Psoas muscle (tissue), 8 donors: ENCODE measurements at places on chromosomes 2 and 18. TPM values are rescaled to one million over a fixed set of nuclear protein-coding genes. Genes with fewer than 3 reads are reported as not detected.

Gene TACR1
- 0.15 TPM for total RNA-seq

DNA sequence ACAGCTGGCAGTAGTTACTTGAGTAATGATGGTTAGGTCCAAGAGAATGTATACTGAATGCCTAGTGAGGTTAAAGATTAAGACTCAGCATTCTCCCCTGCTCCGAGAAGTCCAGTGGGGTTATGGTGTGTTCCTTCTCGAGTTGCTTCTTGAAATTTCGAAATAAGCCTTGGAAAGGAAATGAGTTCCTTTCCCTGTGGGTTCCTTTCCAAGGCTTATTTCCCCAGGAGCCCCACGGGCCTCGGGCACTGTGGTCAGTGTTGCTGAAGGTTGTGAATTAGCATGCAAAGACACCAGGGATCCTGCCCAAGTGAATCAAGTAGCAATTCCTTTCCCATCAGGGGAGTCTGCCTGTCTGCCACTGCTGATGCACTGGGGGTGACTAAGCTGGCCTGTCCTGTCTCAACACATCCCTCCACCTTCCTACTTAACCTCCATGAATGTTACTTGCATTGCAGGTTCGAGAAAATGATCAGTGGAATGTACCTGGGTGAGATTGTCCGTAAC is 53.6 kb downstream of the HK2 start:
- no peak for DNase-seq

GRCh38 chr2:134080386-134081089 is 173.3 kb upstream of the MGAT5 start:
- no peak for DNase-seq

DNA sequence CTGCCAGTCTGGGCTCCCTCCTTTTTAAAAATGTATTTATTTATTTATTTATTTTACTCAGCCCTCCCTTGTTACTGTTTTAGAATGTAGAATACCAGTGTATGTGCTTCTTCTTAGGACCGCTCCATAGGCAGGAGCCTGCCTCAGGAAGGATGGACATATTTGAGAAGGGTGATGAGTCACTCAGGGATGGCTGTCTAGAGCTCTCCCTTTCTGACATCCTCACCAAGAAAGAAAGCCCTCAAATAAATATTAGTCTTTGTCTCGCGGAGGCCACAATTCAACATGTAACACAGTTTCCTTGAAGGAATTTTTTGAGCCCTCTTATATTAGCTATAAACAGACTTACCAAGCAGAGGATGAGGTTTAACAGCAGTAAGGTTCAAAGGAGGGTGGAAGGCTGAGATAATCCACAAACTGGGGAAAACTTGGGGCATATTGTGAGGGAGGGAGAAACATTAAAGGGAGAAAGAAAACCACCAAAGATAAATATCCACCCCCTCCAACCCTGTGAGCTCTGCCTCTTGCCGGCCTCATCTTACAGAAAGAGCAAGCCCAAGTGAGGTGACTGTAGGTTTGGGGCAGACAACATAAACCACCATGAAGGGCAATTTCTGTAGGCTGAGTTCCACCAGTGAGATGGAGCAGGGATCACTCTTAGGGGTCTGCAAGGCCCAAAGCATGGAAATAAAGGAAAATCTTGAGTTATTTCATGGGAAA is 163.4 kb downstream of the LRRTM1 start:
- DNase-seq, result no peak

DNA sequence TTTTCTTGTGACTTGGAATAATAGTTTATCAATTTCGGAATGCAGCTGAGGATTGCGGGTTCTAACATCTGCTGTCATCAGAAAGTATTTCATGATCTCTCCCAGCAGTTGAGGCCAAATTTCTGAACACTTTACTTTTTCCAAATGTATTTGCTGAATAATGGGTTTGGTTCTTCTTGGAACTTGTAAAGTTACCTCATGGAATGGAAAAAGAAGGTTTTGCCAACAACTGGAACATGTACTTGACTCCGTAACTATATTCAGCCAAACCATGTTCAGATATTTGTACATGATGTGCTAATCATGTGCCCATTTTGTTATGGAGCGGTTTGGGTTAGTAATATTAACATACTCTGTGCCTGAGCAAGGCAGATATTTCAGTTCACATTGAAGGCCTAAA is 119.6 kb downstream of the LCLAT1 start:
- DNase-seq, result no peak

DNA sequence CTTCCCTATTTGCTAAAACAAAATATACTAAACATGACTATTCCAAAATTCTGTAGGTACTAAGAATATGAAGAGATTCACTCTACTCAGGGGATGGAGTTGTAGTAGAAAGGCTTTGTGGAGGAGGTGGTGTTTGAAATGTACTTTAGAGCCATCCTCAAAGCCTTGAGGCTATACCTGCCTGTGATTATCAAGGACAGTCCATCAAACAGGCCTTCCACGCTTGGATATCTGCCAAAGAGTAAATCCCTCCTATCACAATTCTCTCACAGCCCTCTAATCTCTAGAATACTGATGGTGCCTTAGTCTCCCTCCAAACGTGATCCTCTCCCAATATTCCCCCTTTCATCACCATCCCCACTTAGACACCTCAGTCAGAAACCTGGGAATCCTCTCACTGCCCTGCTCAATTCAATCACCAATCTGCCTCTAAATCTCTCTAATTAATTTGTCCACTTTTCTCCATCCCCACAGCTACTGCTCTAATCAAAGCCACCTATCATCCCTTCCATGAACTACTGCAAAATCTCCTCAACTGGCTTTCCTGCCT is 13.1 kb downstream of the SOS1 start:
- DNase-seq, result no peak

Gene UPP2
- not detected for total RNA-seq

GRCh38 chr2:129604560-129604959 is 374.9 kb upstream of the RAB6C start:
- DNase-seq, result no peak

DNA sequence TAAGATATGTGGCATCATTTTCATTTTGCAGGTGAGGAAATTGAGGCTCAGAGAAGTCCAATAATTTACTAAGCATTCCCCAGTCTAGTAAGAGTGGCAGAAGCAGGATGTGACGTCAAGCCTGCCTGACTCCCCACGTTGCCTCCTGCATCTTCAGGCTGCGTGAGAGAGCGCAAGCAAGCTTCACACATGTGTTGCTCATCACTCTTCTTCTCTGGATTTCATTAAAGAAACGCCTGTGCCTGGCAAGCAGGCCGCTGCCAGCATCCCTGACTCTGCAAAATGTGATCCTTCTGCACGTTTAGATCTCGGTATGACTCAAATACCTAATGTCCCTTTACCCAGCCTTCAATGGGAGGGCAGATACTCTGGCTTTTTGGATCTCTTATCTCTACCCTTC is 96.8 kb downstream of the PRKCE start:
- DNase-seq, result no peak

- no peak for DNase-seq
These were observed 104.3 kb upstream of the ST6GAL2 start for GRCh38 chr2:106990297-106990696.

- DNase-seq, result no peak
These were observed 4.9 kb upstream of the WNT10A start for GRCh38 chr2:218875692-218876246.

Gene IL1RL1
- total RNA-seq, result 2.9 TPM

Gene ANO7
- 0.36 TPM for total RNA-seq

Gene PROKR1
- not detected for total RNA-seq

Gene SKA1
- 0.11 TPM for total RNA-seq

DNA sequence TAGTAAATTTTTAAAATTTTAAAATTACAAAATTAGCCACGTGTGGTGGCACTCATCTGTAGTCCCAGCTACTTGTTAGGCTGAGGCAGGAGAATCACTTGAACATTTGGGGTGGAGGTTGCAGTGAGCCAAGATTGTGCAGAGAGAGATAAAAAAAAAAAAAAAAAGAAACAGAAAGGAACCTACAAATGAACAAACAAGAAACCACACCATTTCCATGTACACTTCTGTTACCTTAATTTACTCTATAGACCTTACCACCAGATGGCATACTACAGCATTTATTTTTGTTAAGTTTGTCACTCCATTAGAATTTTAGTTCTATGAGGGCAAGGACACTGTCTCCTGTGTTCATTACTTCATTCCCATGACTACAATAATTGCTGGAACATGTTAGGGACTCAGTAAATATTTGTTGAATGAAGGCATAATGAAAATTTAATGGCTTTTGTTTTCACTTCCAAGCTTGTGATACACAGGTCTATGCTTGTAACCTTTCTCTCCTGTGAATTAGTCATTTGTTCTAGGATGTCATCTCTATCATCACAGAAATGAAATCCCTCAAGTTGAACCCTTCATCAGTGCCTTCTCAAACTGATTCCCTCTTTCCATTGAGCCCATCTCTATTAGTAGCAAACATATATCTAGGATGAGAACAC is 76.0 kb downstream of the ARHGAP15 start:
- DNase-seq, result no peak
